ENCODE measurements at places on chromosomes 3 and 15. TPM values are rescaled to one million over a fixed set of nuclear protein-coding genes. Genes with fewer than 3 reads are reported as not detected.

The MUC20 gene
- 0.87 TPM for polyA plus RNA-seq

GRCh38 chr15:95647531-95648277, 682.8 kb upstream of the NR2F2 start:
- DNase-seq, result no peak

GRCh38 chr3:25427942-25428788, at the start of gene RARB:
Gene RARB, plus strand, starts transcription at chr3:25428263. Its CDS starts 469 bp downstream, at chr3:25428732.
- DNase-seq, result peak; percentile 80

DNA sequence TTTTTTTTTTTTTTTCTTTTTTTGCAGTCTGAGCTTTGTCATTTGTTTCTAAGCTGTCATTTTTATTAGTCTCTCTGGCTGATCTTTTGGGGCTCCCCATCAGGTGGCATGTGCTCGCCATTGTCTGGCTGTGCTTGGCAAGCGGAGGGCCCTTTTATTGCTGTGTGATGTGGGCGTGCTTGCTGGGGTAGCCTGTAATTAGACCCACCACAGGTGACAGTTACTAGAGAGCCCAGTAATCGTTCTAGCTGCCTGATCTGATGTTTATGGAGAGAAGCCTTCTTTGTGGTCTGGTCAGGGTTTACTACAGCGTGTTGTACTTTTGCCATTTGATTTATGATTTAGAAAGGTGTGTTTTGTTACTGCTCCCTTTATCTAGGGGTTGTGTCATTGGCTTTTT, 179.9 kb downstream of the MCTP2 start:
- no peak for DNase-seq

DNA sequence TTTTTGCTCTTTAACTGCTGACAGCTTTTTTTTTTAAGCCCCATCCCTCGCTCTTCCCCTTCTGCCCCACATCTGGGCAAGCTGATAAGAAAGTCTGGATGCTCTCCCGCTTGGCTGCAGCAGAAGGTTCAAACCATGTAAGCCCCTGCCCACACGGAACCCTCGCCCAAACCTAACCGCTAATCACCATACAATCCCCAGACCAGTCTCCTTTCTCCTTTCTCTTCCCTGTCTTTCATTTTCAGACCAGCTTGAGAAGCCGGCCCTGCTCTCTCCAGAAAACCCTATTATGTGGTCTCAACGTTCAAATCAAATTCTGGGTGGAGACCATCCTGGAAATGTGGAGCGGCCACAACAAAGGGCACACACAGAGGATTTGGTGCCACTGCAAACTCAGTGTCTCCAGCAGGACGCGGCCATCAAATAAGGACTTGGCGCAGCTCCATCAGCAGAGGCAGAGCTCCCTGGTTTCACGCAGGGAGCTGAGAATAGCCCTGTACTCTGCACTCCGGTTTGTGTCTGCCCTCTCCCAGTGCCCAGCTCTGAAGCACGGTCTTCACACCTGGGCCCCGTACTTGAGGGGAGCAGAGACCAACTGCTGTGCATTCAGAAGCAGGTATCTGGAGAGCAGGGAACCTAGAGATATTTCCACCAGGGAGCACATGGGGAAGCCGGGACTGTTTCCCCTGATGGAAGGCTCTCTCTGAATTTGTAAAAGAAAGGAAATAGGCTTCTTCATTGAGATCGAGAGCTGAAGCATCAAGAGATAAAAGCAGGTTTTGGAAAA, 92.6 kb downstream of the XXYLT1 start:
- no peak for DNase-seq

DNA sequence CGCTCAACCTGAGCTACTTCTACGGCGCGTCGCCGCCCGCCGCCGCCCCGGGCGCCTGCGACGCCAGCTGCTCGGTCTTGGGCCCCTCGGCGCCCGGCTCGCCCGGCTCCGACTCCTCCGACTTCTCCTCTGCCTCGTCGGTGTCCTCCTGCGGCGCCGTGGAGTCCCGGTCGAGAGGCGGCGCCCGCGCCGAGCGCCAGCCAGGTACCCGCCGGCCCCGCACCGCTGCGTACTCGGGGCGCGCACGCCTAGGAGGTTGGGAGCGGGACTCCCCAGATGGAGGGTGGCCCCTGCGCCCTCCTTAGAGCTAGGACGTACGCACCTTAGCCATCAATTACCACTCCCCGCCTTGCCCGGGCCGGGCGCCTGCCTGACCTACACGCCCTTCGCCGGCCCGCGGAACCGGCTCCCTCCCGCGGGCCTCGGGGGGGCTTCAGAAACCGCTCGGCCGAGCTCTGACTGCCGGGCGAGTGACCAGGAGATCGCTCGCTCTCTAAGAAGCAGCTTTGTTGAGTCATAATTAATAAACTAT, 466 bp downstream of the NFKBIZ start:
- no peak for DNase-seq

The TMCO5A gene
- polyA plus RNA-seq, result not detected

Data from A549 (cell line).